ENCODE measurements at places on chromosomes 11 and 22.
A peak's percentile ranks its signal among the peaks of the same experiment; 100 is the strongest.

DNA sequence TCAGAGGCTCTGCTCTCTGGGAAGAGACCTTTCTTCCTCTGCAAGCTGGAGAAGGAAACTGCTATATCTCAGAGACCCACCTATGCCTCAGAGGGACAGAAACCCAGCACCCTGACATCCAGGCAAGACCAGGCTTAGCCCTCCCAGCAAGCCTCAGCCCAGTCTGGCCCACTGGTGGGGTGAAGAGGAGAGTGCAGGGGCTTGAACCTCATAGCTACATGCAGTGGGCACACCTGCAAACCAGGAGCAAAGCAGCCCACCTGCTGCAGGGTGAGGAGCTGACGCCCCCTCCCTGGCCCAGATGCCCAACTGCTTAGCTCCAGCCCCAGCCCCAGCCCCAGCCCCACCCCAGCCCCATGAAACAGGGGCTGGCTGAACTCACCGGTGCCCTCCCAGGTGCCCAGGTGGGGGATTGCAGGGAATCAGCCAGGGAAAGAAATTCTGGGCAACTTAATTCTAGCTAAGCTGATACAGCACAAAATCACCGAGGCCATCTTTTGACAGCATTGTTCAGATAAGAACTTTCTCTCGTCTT is 246.8 kb downstream of the BUD13 start:
- DNase-seq = no peak

GRCh38 chr11:70466154-70466553 is 67.8 kb downstream of the CTTN start:
- DNase-seq = no peak

DNA sequence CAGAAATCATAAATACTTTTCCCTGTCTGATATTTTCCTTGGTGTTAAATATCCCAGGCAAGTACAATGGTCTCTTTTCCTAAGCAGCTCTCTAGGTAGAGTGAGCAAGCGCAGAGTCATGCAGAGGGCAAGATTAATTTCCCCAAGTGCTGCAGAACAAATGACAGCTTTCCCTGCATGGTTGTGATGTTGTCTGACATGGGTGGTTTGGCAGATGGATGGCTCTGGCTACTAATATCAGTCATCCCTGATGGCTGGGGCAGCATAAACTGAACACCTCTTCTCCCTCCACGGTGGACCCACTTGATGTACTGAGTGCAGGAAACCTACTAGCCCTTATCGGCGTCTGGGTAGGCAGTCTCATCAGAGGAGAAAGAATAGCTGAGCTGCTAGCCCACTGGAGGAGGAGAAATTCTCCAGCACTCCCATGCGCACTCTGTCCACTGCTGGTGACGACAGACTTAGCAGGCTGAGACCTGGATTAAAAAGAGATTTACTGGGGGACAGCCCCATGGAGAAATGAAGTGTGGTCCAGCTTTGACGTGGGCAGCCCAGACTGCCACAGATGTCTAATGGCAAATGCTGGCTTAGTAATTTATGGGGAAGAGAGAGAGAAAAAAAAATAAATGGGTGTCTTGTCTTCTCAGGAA is 202.9 kb downstream of the DBX1 start:
- no peak for DNase-seq

DNA sequence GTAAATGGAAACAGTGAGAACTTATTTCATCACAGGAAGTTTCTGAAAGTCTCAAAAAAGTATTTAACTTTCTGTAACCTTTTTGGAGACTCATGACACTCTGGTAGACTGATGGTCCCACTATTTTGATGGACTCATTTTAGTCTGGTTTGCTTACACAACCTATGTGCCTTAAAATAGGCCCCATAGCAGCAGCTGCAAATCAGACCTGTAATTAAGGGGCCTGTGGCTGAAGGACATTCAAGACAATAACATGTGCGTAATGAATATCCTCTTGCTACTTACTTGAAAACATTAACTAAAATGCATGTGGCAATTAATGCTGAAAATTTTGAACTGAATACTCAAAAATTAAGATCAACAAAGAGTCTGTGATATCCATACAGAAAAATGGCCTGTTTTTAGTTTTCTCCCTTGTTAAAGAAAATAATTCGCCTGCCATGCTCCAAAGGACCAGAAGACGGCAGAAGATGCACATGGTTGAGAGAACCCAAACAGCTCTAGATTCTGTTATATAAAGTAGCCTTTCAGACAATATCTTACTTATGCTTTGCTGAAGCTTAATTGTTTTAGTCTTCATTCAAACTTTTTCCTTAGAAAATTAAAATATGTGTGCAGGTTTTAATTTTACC is 568.5 kb downstream of the KCNA4 start:
- DNase-seq = peak; percentile 26

- DNase-seq = no peak
Observed at GRCh38 chr11:13215149-13215548, 62.4 kb upstream of the BMAL1 start.

DNA sequence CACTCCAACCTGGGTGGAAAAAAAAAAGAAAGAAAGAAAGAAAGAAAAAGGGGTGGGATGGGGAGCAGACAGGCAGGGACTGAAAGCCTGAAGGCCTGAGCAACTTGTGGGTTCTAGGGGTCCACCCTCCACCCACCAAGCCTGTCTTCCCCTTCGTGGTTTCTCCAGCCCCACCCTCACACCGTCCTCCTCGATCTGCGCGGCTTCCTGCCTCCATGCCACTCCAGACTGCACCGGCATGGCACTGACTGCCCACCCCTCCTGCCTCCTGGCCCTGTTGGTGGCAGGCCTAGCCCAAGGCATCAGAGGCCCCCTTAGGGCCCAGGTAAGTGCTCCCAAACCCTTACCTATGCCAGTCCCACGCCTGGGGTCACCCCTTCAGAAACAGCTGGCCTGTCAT is at the start of gene CTSW:
Gene CTSW, plus strand, starts transcription at position 221 of the 400 bp plus-strand sequence. Its CDS starts 18 bp downstream, at position 239.
- DNase-seq = no peak

DNA sequence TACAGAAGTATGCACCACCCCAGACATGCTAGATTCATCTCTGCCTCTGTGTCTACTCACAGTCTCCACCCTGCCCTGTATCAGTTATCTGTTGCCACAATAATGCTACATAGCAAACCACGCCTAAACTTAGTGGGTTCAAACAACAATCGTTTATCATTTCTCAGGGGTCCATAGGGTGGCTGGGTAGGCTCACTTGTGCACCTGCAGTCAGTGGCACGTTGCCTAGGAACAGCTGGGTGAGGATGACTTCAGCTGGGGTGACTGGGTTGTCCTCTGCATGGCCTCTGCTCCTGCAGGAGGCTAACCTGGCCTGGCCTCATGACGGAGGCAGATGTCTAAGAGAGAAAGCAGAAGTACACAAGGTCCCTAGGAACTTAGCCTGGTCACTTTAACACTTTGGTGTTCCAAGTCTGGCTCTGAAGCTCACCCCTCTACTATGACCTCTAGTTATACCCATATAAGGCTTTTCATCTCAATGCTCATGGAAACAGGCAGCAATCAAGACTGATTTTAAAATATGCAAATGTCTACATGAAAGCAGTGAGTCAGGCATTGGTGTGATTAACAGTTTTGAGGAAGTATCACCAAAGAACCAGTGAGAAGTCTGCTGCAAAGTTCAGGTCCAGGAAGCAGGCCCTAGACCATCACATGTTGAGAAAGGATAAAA is 10.7 kb downstream of the OLFML1 start:
- no peak for DNase-seq

GRCh38 chr11:77800449-77800848 is 20.1 kb downstream of the RSF1 start:
- DNase-seq = no peak

GRCh38 chr11:17230867-17231851 is 23.4 kb upstream of the PIK3C2A start:
- no peak for DNase-seq

- DNase-seq = peak; percentile 73
Observed at GRCh38 chr22:38298312-38299005, 18.8 kb downstream of the CSNK1E start.

GRCh38 chr11:36362902-36363301 is 66.8 kb downstream of the PRR5L start:
- DNase-seq = no peak

DNA sequence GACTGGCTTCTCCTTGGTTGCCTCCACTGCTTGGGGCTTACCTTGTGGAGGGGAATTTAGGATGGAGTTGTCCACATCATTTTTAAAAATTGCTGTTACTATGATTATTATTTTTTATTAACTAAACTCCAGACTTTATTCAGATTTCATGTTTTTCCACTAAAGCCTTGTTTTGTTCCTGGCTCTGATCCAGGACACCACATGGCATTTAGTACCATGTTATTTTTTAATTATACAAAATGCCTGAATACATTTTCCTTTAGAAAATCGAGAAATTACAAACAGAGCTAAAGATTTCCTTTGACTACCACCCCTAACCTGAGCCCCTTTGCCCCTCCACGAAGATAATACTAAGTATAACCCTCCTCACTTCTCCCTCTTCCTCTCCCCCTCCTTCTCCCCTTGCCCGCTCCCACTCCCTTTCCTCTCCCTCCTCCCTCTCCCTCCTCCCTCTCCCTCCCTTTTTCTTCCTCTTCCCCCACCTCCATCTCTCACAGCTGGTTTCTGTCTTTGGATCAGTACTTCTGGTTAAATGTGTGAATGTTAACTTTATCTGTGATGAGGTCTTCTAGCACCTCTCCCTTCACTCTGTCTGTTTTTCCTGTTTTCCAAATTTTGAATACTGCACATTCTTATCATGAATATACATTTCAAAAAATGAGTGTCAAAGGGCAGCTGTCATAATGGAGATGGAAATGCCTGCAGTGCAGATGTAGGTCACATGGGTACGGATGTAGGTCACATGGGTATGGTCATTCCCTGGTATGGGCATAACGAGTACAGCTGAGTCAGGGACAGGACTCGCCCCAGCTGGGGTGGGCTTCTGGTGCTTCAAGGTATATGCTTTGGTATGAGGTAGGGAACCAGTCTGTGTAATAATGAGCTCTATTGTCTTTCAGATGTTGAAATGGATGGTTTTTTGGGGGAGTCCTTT is 54.4 kb upstream of the OR4B1 start:
- no peak for DNase-seq

DNA sequence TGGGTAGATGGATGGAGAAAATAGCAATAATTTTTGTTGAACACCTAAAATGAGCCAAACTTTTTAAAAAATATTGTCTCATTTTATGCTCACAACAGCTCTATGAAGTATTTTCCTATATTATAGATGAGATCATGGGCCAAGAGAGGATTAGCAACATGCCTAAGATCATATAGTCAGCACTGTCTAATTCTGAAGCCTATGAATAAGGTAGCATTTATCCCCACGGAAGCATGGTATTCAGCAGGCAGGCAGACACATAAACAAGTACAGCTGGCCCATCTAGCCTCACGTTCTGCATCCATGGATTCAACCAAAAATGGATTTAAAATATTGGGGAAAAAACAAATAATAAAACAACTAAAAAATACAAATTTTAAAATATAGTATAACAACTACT is 21.9 kb upstream of the RAB30 start:
- DNase-seq = no peak

GRCh38 chr11:10267821-10268220 is 26.2 kb downstream of the SBF2 start:
- DNase-seq = no peak

GRCh38 chr22:39942439-39943230 is 17.6 kb upstream of the TMA7B start:
- DNase-seq = no peak

DNA sequence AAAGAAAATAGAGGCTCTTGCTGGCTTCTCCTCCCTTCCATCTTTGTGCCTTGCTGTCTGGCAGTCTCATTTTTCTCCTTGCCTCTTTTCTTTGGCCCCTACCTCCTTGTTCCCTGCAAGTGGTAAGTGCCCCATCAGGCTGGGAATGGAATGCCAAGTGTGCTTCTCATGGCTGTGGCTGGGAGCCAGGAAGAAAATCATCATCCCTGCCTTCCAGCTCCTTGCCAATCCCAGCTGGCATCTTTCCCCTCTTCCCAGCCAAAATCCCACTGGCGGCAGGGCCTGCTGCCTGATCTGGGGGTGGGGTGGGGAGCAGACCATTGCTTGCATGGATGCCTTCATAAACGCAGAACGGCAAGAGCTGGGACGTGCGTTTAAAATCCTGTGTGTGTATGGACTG is 27.0 kb upstream of the SLC25A18 start:
- DNase-seq = no peak

DNA sequence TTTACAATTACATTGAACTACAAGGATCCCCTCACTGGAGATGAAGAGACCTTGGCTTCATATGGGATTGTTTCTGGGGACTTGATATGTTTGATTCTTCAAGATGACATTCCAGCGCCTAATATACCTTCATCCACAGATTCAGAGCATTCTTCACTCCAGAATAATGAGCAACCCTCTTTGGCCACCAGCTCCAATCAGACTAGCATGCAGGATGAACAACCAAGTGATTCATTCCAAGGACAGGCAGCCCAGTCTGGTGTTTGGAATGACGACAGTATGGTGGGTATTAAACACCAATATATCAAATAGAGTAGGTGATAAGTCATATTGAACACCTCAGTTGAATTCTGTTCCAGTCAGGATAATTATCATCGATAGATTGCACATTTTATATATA is 4.4 kb downstream of the FBXO7 start:
- no peak for DNase-seq

DNA sequence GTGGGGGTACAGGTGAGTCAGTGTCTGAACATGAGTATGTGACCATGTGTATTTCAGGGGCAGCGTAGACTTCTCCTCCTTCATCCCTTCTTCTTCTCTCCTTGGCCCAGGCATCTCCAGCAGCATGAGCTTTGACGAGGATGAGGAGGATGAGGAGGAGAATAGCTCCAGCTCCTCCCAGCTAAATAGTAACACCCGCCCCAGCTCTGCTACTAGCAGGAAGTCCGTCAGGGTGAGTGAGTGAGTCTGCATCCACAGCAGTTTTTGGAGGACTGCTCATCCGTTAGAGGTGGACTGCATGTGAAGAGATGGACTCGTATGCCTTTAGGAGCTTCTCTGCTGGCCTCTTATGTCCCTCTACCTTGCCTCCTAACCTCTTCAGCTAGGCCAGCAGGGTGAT is 15.6 kb downstream of the TUB start:
- DNase-seq = no peak

DNA sequence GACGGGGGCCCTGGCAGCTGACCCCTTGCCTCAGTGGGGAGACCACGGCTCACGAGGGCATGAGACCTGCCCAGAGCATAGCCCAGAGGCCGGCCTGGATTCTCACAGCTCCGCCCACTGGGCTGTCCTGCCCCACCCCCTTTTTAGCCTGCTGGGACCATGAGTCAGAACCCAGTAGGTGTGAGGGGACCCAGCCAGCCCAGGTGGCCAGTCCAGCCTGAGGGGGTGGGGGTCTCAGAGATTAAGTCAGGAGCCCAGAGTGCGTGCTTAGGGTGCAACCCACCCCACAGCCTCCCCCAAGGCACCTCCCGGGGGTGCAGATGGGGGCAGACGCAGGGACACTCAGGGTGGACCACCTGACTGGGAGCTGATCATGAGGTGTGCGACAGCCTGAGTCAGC is 40.1 kb upstream of the PPARA start:
- DNase-seq = no peak

Measured in HEK293T (cell line).